ENCODE measurements at places on chromosomes 2 and 18.

- DNase-seq: no peak
Observed at GRCh38 chr2:26455670-26456439, 22.1 kb downstream of the OTOF start.

DNA sequence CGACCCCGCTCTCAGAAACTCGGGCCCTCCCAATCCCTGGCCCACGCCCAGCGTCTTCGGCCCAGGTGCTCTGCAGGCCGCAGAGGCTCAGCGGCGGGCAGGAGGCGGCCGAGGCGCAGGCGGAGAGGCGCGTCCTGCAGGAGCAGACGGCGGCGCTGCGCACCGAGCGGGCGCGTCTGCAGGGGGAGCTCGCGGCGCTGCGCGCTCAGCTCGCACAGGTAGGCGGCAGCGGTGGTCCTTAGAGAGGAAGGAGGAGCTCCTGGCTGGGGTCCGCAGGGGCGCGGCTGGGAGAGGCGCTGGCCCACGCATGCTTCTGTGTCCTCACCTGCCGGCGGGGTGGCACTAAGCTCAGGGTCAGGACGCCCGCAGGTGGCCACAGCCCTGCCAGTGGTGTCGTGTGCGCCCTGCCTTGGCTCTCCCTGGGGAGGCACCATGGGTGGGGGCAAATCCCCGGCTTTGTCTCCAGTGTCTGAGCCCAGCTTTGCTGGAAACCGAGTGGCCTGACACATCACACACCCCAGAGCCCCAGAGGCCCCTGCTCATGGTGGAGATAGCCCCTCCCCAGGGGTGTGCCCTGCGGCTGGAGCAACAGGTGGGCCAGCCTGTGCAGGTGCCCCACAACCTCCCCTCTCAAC is 14.9 kb upstream of the SNED1 start:
- peak; percentile 69 for DNase-seq

DNA sequence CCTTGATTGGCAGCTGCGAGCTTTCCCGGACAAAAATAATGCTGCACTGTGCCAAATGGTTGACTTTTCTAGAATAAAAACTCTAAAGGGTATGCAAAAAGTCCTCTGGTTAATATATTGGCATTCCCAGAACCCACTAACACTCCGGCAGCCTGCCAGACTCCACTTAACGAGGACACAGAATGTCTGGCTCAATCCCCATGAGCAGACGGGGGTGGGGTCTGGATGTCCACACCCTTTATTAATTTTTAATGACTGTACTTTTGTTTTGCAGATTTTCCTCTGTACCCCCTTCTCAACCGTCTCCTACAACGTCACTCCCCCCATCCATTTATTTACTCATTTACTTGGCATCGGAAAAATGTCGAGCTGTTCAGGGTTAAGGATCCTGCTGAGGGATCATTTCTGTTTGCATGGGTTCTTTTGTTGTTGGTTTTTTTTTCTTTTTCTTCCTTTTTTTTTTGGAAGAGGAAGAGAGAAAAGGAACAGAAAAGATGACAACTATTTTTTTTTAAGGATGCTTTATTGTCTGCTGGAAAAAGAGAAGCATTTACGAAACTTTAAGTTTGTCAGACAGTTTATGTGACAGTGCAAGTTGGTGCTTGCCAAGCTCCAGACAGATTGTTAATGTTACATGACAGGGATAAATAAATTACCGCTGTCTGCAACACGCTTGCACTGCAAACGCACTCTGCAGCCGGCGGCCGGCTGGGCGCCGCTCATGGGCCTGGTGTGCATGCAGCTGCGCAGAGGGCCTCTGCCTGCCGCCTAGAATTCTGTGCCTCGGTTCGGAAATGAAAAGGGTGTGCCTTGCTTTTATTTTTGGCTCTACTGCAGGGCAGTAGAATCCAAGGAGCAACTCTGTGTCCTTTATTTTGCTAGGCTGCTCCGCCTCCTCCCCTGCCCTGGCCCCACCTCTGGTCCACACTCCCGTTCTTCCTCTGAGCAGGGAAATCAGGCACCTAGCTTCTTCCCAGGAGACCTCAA is 3.6 kb downstream of the LDLRAD4 start:
- DNase-seq: no peak

GRCh38 chr2:136162438-136162837 is 44.5 kb upstream of the CXCR4 start:
- DNase-seq: no peak

DNA sequence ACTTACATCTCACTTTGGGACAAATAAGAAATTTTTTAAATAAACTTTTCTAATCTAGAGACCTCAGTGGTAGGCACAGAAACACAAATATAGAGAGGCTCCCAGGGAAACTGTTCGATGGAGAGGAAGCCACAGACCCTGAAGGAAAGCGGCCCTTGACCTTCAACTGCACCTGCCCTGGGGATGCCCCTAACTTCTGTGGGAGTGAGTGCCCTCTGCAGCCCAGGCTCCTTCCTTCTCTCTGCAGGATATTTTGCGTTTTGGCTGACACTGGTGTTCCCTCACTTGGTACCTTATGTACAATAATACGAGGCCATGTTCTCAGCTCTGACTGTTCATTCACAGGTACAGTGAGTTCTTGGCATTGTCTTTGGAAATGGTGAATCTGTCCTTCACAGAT is 64.8 kb upstream of the MAL start:
- DNase-seq: no peak

DNA sequence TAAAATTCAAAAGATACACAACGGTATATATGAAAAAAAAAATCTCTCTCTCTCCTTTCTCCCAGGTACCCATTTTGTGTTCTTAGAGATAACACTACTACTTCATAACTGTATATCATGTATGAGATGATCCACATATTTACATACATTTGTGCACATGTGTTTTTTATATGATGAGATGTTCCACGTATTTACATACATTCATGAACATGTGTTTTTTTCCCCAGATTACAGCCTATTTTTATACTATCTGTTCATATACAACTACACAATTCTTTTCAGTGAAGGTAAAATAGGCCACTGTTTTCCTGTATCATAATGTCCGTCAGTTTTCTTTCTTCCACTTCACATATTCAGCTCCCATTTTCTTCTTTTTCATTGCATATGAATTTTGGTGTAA is 808.9 kb downstream of the LRRTM4 start:
- no peak for DNase-seq
